ENCODE measurements at places on chromosomes 4 and X.

DNA sequence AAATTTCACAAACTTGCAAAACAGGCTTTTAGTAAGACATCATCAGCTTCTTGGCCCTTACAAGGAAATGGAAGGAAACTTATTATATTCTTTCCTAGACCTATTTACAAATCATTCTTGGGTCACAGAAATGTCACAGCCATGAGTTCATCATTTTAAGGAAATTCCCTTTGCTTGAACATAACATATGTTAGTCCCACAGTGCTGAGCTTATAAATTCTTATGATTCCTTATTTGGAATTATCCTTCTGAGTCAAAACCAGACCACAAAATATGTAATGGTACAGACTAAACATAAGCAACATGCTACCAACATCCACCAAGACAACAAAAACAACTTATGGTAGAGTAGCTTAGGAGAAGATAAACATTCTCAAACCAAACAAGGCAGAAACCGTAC is 236.9 kb upstream of the CTSO start:
- peak; percentile 13 for DNase-seq

DNA sequence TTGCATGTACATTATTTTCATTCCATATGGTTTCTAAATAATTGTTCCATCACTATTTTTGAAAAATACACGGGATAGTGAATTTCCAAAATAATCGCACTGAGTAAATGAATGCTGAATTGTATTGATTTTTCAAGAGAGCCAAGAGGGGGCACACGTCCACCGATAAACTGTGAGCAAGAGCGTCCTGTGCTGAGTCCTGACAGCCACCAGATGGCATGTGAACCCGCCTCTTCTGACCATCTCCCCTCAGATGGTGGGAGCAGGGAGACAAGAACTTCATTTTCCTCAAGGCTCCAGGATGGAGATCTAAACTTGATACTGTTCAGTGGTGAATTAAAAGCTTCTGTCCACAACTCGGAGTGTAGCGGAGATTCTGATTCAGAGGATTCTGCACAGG is 30.6 kb upstream of the IL9R start:
- no peak for DNase-seq

DNA sequence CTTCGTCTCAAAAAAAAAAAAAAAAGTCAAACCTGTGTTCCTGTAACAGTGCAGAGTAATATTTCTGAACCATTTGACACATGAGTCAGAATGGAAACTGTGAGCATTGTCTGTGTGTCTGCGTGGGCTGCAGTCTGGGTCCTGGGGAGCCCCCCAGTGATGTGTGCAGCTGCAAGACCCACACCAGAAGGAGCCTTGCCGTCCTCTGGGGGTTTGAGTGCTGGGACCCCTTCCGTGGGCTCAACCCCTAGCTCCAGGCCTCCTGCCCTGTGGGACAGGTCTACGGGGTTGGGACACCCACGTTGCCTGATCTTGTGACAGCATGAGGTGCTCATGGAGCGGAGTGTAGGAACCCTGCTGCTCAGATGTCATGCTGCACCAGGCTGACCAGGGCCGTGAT is 43.7 kb downstream of the DDX3X start:
- no peak for DNase-seq

- no peak for DNase-seq
These were observed 913.9 kb upstream of the NDST4 start for GRCh38 chr4:116027311-116027710.

DNA sequence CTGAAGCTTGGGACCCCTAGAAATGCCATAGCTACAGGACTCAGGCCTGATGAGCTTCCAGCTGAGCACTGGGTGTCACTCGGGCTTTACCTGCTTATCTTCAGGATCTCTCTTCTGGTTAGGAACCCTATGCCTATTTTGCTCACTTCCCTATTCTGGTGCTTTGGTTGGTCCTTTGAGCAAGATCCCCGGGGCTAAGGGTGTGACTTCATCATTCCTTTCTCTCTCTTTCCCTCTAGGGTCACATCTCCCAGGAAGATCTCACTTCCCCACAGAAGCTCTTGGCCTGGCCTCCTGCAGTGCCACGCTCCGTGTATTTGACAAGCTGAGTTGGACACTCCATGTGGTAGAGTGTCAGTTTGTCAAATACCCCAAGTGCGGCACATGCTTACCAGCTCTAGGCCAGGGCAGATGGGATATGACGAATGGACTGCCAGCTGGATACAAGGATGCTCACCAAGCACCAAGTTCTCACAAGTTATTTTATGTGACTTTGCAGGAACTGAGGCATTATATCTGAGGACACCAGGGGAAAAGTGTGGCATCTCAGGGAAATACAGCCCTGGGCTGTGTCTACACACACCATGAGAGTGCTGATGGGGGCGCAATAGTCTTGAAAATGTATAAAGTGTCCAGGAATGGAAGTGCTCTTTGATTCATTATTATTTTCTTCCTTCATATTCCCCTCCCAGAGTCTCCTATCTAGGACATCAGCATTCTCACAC is 21.1 kb downstream of the VSIG4 start:
- DNase-seq, result no peak

GRCh38 chr4:129335276-129335675 is 239.3 kb downstream of the C4orf33 start:
- DNase-seq, result no peak

DNA sequence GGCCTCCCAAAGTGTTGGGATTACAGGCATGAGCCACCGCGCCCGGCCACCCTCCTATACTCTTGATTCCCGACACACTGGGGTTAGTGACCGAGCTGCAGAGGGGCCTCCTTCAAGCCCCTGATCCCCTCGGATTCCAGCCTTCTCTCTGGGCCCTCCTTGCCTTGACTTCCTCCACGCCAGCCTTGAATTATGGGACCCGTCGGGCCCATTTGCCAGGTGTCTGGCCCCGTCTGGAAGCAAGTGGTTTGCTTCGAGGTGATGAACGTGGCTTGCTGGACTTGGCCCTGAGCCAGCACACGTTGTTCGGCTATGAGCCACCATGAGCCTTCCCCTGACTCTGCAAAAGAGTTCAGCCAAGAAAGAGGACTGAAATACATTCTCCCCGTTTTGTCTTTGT is 37.4 kb upstream of the GRPEL1 start:
- DNase-seq, result no peak

DNA sequence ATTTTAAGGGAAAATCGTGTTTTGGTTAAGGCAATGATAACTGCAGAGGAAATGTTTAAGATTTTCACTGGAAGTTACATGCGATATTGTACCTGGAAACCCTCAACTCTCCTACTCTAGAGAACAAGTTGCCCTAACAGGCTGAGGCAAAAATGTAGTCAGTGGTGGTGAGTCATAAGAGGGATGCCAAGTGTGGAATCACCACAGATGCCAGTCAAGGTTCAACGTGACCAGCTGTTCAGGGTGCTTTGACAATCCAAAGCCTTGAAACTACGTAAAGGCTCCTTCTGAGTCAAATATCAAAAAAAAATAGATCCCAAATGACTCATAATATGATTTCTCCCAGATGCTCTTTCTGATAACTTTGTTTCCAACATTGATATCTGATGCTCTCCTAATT is 77.9 kb upstream of the AFF2 start:
- DNase-seq, result peak; percentile 68

- DNase-seq, result no peak
These were observed 875.5 kb upstream of the INTU start for GRCh38 chr4:126757219-126757618.

DNA sequence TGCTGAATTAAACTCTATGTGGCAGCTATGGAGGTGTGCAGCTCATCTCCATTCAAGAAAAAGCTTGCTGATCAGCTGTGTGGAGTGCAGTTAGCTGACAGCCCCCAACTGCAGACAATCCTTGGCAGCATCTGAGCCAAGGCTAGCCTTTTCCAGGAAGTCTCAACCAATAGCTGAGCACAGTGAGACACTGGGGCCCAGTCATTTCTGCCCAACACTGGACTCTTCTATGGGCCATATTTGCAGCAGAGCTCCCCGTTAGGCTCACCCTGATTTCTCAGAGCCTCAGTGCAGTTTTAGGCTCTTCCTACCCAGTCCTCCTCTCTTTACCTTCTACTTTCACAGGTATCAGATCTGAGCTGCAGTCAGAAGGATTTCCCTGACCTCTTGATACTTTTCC is 12.9 kb downstream of the DDX53 start:
- DNase-seq, result no peak

DNA sequence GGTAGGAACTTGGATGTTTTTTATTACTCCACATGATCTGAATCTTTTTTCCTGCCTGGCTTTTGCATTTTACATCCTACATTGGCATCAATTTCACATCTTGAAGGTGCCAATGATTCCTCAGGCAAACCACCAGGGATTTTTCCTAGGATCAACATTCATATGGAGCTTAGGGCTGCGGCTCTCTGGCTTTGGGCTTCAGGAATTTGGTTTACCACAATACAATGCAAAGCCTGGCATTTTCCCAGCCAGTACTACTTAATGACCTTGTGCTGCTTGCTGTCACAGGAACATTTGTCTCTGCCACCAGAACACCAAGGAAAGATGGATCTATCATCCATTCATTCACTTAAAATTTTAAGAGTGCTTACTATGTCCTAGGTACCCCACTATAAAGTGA is 180.7 kb downstream of the PDGFC start:
- peak; percentile 80 for DNase-seq

DNA sequence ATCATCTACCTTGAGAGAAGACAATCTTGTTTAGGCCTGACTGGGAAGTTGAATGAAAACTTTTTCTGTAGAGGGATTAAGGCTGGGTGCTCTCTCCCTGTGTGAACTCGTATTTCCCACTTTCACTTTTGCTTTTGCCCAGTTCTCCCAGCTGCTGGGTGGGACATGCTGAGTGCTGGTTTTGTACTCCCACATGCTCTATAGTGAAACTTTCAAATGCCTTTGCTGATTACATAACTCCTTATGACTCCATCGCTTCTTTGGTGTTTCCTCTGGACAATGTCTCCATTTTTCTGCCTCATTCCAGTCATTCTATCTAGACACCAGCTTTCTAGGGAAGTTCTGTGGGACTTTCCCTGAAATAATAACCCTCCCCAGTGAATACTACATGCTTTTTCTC is 100.5 kb downstream of the CLNK start:
- peak; percentile 92 for DNase-seq

GRCh38 chr4:115361781-115362180 is 248.4 kb upstream of the NDST4 start:
- no peak for DNase-seq

DNA sequence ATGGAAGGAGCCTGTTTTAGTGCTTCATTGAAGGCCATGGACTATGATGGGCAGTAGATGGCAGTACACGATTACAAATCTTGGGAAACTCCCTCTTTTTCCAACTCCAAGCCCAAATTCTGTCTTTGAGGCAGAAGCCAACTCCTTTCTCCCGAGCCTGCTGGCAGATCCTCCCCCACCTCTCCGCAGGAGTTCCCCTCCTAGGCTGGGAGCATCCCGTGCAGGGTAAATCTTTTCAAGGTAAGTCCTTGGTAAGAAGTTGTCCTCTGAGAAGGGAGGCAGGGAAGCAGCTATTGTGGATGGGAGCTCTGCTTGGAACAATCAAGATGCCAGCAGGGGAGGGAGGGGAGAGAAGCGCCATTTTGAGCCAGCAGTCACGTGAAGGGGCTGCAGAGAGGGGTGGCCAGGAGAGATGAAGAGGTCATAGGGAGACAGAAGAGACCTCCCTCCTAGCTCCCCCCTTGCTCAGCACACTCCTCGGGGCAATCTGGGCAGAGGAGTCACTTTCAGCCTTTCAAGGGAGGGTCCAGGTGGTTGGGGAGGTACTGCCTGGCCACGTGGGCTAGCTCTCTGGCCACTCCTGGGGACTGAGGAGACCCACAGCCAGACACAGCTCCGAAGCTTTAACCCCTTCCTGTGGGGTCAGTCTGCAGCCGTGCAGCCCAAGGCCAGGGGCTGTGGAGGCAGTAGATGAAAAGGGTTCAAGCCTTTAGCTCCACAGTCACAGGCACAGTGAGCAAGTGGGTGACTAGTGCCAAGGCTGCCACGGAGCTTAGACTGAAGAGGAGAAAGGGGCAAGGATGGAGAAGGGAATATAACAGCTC is 9.6 kb downstream of the CC2D2A start:
- peak; percentile 95 for DNase-seq

GRCh38 chrX:43882294-43882681 is at the start of gene MAOB:
MAOB (minus strand) TSS chrX:43882450; CDS start chrX:43882299, 151 bp downstream.
- no peak for DNase-seq

- DNase-seq, result no peak
These were observed 42.8 kb downstream of the ZNF157 start for GRCh38 chrX:47413179-47413594.

DNA sequence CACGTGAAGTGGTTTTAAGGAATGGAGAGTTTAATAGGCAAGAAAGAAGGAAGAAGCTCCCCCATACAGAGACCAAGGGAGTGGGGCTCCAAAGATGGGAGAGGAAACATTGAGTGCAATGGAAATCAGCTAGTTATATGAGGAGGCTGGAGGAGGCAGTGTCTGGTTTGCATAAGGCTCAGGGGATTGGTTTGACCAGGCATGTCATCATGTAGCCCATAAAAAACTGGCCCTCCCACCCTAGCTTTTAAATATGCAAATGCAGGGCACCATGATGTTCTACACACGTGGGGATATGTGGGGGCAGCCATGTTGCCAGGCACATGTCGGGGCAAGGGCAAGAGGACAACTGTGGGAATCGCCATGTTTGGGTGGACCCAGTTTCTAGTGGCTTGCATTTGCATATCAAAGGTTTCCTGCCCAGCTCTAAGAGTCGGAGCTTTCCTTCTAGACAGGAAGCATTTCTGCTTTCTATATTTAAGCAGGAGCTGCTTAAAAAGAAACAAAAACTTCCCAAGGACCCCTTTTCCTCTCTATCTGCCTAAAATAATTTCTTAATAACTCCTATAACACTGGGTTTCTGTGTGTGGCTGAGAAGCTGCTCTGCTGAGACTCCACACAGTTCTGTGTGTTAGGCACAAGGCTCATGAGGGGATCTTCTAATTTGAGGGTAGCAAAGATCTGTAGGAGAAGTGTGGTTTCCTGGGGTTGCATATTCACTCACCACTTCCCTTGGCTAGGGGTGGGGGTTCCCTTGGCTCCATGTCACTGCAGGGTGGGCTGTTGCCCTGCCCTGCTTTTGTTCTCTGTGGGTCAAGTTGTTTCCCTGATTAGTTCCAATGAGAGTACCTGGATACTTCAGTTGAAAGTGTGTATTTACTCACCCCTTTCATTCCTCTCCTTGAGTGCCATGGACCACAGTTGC is 113.5 kb downstream of the VSIG4 start:
- DNase-seq, result no peak

DNA sequence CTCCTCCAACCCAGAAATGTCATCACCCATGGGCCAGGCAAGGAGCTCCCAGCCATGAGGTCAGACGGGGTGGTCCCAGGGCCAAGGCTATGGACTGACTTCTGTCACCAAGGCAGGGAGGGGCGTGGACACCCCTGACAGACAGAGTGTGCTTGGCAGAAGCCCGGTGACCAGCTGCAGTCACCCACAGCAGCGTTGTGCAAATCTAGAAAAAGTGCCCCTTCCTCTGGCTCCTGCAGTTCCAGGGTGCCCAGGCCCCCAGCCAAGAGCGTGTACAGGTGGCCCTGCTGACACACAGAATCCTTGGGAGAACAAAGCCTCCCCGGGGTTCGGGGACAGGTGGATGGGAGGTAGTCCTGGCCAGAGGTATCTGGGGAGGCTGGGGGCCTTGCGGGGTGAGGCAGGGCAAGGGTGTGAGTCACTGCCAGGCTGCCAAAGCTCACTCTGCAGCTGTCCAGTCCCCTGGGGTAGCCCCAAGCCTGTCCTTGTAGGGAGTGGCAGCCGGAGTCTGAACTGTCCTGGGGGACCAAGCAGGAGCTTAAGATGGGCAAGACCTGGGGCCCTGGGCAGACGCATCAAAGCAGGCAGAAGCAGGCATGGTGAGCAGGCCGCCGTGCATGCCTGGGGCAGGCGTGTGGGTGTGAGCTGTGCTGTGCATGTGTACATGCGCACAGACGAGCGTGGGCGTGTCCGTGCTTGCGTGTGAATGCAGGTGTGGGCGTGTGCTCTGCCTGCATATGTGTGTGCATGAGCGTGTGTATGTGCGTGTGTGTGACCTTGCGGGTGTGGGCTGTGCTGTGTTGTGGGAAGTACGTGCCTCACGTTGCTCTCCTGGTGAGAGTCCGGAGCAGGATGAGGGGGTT is 3.3 kb downstream of the MYL5 start:
- no peak for DNase-seq

All from fibroblast of the aortic adventitia (primary cell).